ENCODE measurements at places on chromosomes 11 and 22.

GRCh38 chr11:73784734-73785133 lies 2.9 kb upstream of the MRPL48 start:
- DNase-seq: no peak
- no peak overlapping the region for H3K27ac ChIP-seq
- no peak overlapping the region for H3K4me3 ChIP-seq
- no peaks in the 10 kb centered on the region for H3K4me1 ChIP-seq

DNA sequence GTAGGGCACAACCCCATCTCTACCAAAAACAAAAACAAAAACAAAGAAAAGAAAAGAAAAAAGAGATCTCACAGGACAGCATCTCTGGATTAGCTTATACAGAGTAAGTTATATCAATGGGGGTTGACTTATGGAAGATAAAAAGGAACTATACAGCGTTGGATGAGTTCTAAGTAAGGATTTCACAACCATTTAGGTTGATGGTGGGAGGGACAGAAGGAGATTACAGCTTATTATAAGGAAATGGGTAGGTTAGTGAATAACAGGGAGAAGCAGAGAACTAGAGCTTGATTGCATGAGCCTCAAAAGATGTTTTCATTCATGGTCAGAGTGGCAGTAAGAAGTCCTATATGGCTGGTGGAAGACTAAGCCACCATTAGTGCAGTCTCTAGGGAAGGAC lies 60.3 kb downstream of the CECR2 start:
- no peak for DNase-seq
- H3K4me1 ChIP-seq: peaks cover 5% of the 10 kb centered on the region
- H3K4me3 ChIP-seq: no peak overlapping the region
- H3K36me3 ChIP-seq: no peaks in the 10 kb centered on the region
- no peaks in the 10 kb centered on the region for H3K27me3 ChIP-seq

DNA sequence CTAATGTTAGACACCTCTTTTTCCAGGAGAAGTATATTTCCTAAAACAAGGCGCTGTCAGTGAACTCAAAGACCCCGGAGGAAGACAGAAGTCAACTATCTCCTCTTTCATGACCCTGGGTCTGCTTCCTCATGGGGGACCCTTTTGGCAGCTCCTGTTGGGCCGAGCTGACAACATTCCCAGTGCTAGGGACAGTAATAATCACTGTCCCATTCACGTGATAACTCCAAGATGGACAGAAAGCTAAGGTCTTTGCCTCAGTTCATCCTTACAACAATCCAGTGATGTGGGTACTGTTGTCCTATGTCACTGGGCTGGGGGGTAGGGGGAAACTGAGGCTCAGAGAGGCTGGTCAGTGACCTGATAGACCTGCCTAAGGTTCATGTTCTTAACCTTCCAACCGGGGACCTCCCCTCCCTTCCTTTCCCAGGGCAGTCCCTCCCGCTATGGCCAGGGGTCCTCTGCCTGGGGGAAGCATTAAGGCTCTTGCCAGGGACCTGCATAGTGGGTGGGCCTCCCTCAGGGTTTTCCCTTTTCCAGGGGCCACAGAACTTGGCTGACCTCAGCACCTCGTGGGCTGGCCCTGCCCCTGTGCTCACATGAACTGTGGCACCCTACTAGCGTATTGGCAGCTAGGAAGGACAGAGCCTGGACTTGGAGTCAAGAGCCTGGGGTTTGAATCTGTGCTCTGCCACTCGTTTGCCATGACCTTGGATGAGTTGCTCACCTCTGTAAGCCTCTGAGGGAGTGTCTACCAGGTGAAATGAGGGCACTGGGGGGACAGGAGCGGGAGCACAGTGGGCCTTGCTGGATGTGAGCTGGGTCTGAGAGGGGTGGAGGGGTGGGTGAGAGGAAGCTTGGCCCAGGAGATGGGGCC lies 53.6 kb downstream of the LRRC32 start:
- DNase-seq: peak; percentile 38
- H3K36me3 ChIP-seq: no peaks in the 10 kb centered on the region
- peaks cover 9% of the 10 kb centered on the region for H3K4me1 ChIP-seq
- no peaks in the 10 kb centered on the region for H3K27me3 ChIP-seq
- H3K4me3 ChIP-seq: no peak overlapping the region
- H3K27ac ChIP-seq: no peak overlapping the region

DNA sequence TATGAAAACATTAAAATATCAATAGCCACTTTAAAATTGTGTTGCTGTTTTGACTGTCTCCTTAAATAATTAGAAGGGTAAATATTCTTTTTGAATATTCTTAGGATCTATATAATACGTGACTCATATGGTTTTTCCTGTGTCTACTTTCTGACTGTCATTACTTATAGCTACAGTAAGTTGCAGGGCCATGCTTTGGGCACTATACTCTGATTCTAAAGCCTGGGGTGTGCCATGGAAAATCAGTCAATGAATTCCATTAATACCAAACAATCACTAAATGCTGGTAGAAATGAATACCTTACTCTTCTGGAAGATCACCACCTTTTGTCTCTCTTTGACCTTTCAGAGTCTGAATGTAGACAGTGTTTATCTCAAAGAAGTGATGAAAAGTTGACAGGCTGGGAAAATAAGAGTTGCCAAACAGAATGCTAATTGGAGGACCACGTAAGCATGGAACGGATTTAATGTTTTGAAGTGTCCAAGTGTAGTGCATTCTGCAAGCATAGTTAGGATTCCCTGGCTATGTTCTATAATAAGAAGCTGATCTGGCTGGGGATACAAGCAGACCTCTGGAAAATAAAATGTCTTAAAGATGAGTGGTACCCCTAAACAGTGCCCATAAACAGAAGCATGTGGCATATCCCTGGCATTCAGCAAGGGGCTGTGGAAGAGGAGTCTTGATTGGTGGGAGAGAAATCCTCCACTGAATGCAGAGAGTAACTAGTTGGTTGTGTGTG lies 16.8 kb downstream of the LUZP2 start:
- H3K27ac ChIP-seq: no peak overlapping the region
- H3K27me3 ChIP-seq: no peaks in the 10 kb centered on the region
- no peaks in the 10 kb centered on the region for H3K4me1 ChIP-seq
- H3K4me3 ChIP-seq: no peak overlapping the region

DNA sequence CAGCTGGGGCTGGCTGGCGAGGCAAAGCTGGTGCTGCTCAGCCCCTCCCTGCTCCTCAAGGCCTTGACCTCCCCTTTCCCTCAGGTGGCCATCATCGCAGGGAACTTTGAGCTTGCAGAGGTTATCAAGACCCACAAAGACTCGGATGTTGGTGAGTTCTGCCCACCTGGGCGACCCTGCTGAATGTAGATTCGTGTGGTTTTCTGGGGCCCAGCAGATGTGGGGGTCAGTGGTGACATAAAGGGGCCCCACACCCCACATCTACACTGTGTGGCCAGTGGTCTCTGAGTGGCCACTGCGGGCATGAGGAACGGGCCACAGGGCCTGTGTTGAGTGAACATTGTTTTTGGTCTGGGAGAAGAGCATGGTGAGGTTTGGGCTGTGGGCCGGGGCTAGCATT lies 11.9 kb downstream of the SHANK3 start:
- H3K4me3 ChIP-seq: no peak overlapping the region
- no peaks in the 10 kb centered on the region for H3K36me3 ChIP-seq
- H3K27me3 ChIP-seq: no peaks in the 10 kb centered on the region
- DNase-seq: no peak
- no peak overlapping the region for H3K27ac ChIP-seq
- no peaks in the 10 kb centered on the region for H3K4me1 ChIP-seq

DNA sequence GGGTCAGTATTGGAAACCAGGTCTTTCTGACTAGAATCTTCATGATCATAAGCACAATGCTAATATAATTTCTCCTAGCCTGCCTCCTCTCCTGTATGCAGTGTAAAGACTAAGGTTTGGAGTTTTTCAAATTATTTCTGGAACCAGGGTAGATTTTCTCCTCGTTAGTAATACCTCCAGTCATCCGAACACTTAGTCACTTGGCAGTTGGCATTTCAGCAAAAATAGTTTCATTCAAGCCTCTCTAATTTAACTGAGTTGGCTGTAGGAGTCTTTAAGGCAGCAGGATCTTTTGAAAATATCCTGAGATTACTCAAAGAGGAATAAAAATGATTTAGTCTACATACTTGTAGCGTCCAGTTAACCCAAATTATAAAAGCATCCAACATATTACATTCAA lies 6.3 kb downstream of the TYR start:
- H3K4me3 ChIP-seq: no peak overlapping the region
- no peak for DNase-seq
- peaks cover 1% of the 10 kb centered on the region for H3K4me1 ChIP-seq

GRCh38 chr11:9231848-9232177 lies 33.3 kb downstream of the DENND5A start:
- no peak overlapping the region for H3K27ac ChIP-seq
- H3K36me3 ChIP-seq: no peaks in the 10 kb centered on the region
- H3K27me3 ChIP-seq: no peaks in the 10 kb centered on the region
- peaks cover 5% of the 10 kb centered on the region for H3K4me1 ChIP-seq

DNA sequence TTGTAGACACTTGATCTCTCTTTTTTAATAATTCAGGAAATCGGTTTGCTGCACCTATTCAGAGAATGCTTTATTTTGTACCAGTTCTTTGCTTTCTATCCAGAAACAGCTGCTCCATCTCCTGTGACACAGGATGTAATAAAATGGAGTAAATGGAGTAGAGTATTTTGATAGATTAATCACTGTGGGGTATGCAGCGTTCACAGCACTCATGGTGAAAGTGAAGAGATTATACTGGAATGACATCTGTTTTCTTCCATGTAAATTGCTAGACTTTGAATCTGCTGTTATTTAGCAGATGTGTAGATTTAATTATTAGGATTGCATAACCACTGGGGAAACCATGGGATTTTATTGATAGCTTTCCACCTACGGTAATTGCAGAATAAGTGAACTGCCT lies 227.3 kb upstream of the ARHGAP42 start:
- no peaks in the 10 kb centered on the region for H3K36me3 ChIP-seq
- no peak overlapping the region for H3K27ac ChIP-seq
- no peaks in the 10 kb centered on the region for H3K4me1 ChIP-seq

GRCh38 chr22:45462034-45462655 lies 40.5 kb upstream of the FBLN1 start:
- DNase-seq: no peak
- H3K36me3 ChIP-seq: no peaks in the 10 kb centered on the region
- H3K27ac ChIP-seq: no peak overlapping the region
- no peaks in the 10 kb centered on the region for H3K27me3 ChIP-seq
- no peak overlapping the region for H3K4me3 ChIP-seq

GRCh38 chr11:48122656-48123055 lies 94.0 kb upstream of the OR4B1 start:
- DNase-seq: no peak
- H3K36me3 ChIP-seq: no peaks in the 10 kb centered on the region
- H3K27me3 ChIP-seq: no peaks in the 10 kb centered on the region

DNA sequence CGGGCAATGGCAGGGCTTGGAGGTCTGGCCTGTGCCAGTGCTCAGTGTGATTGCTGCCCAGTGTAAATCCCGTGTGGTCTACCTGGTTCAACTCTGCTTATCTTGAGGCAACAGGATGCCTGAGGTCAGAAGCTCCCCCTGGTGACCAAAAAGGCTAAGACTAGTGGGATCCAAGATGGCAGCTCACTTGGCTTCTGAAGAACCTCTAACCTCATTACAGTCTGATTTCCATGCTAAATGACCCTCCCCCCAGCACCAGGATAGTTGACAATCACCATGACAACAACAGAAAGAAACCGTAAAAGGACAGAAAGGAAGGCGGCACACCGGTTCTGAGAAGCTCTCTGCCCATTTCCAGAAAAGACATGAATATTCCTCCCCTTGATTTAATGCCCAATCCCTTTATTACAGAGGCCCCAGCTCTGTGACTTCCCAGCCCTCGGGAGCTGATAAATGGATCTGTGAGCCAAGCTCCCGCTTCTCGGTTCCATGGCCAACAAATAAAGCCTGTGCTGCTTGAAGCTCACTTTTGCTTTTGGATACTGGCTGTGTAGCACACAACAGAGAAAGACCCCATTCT lies 398.4 kb downstream of the CTTN start:
- no peaks in the 10 kb centered on the region for H3K27me3 ChIP-seq
- no peaks in the 10 kb centered on the region for H3K36me3 ChIP-seq
- no peaks in the 10 kb centered on the region for H3K4me1 ChIP-seq
- no peak overlapping the region for H3K27ac ChIP-seq
- no peak for DNase-seq

DNA sequence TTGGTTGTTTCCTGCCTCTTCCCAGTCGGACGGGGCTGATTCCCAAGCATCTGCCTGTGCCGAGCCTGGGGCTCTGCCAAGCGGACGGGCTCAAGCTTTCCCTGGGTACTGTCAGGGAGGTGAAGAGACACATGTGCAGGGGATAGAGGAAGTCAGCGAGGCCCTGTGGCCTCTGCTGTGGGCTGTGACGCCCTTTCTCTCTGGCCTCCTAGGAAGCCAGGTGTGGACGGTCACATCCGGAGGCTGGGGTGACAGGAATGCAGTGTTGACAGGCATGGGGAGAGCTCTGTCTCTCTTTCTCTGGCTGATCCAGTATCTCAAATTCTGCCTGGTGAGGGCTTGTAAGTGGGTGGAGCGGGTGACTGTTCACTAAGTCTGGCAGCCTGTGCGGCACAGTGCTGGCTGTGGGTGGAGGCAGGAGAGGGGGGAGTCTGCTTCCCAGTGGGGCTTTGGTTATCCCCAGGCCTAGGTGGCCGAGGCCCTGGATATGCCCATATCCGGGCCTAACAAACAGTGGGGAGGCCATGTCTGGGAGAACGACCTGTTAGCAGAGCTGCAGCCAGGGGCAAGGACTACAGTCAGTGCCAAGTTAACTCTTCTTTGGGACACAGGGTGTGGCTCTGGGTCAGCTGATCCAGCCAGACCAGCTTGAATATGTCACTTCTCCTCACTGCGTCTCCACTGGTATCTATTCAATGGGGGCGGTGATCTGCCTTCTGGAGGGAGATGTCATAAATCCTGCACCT lies 1.9 kb downstream of the KCTD17 start:
- H3K4me3 ChIP-seq: no peak overlapping the region
- H3K4me1 ChIP-seq: peaks cover 5% of the 10 kb centered on the region
- no peaks in the 10 kb centered on the region for H3K36me3 ChIP-seq

DNA sequence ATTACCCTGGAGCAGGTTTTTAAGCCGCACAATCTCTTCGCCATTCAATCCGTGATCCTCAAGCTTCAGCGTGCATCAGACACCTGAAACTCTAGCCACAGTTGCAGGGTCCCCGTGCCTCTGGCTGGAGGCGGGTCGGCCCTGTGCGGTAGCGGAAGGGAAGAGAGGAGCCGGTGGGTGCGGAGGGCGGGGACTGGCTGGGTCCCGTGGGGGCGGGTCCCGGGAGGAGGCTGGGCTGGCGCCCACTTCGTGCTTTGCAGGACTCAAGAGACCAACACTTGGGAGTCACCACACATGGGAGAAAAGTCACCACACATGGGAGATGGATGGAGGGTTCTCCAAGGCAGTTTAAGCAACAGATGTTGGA lies 772 bp downstream of the C22orf15 start:
- H3K4me1 ChIP-seq: peaks cover 8% of the 10 kb centered on the region
- no peak overlapping the region for H3K4me3 ChIP-seq
- no peak overlapping the region for H3K27ac ChIP-seq
- no peaks in the 10 kb centered on the region for H3K27me3 ChIP-seq
- DNase-seq: no peak

DNA sequence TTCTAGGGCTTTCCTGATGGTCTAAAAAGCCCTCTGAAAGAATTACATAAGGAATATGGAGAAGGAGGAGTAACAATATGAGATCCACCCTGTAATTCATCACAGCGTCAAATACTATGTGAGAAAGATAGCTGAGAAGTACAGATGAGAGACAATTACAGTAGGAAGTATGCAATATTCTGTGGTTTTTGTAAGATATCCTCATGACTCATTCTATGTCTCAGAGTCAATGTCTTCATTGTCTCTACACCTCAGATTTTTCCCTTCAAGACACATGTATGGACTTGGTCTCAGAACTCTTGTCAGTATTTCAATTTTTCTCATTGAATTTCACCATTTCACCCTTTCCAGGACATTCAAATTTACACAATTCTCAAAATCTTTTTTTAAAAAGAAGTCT lies 343.3 kb upstream of the CTSC start:
- H3K27ac ChIP-seq: no peak overlapping the region
- H3K4me1 ChIP-seq: no peaks in the 10 kb centered on the region
- H3K4me3 ChIP-seq: no peak overlapping the region
- no peaks in the 10 kb centered on the region for H3K27me3 ChIP-seq
- no peaks in the 10 kb centered on the region for H3K36me3 ChIP-seq
- no peak for DNase-seq
